ENCODE measurements at places on chromosomes 2 and 18.

GRCh38 chr2:38723173-38723572, 28.0 kb downstream of the SRSF7 start:
- DNase-seq: no peak

- DNase-seq: no peak
Observed at GRCh38 chr18:62977512-62977911, 262.2 kb downstream of the PHLPP1 start.

GRCh38 chr2:170162271-170162632, 15.7 kb upstream of the MYO3B start:
- DNase-seq: no peak

DNA sequence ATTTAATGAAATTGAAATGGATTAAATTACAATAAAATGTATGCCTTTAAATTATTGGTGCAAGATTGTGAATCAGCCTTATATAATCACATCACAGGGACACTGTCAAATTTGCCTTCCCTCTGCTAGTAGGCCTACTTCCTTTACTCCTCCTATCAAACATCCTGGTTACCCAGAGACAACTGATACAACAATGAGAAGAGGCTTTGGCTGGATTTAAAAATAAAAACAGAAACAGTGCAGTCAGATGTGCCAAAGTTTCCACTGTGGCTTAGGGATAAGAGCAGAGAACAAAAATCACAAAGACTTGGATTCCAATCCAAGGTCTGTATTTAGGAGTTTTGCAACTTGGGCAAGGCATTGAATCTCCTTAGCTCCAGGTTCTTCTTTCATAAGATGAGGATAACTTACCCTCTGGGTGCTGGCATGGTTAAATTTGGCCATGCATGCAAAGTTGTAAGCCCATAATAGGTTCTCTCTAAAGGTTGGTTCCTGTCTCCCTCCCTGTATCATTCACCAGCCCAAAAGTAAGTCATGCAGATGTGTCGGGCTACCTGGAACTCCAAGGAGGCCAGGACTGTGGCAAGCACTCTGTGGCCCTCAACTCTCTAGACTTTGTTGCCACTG, 99.3 kb upstream of the LRATD1 start:
- no peak for DNase-seq

GRCh38 chr18:6566338-6566911, 151.7 kb upstream of the L3MBTL4 start:
- no peak for DNase-seq

DNA sequence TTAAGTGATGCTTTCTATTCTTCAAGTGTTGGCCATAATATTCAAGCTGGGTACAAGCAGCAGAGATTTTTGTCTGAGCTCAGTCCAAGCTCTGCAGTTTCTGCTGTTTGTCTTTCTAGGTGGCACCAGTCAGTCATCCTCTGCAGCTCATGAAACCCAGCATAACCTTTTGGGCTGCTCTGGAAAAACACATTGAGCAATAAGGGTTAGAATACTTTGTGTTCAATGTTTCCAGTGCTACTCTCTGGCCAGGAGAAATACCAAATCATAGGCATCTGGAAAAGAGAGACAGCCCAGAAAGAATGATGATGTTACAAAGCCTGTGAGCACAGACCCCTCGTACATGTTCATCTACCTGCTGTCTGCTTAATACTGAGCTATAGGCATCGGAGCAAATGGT, 19.5 kb upstream of the WIPF1 start:
- no peak for DNase-seq

DNA sequence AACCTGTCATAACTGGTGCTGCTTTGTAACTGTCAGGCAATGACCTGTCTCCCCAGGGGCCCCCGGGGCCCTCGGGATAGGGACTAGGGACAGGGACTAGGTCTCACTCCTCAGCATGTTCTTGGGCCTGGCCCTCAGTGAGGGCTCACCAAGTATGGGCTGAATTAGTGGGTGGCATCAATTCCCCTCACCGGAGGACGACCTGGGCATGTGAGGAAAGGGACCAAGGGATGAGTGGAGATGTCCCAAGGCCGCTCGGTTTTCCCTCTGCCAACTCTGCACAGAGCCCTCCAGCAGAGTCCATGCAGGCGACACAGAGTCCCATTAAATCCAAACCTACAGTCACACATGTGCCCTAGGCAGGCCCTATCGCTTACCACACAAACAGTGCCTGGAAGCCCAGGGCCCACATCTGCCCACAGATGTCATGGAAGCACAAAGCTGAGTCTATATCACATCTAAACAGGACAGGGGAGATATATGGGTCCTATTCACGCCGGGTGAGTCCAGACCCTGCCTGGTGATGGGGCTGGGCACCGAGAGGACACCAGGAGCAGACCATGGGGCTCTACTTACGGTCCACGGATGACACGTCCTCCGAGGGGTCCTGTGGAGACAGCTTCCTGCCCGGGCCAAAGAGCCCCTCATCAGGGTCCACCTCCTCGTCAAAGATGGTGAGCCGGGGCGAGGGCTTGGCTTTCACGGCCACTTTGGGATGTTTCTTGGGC, 26.6 kb downstream of the HS1BP3 start:
- DNase-seq: no peak

DNA sequence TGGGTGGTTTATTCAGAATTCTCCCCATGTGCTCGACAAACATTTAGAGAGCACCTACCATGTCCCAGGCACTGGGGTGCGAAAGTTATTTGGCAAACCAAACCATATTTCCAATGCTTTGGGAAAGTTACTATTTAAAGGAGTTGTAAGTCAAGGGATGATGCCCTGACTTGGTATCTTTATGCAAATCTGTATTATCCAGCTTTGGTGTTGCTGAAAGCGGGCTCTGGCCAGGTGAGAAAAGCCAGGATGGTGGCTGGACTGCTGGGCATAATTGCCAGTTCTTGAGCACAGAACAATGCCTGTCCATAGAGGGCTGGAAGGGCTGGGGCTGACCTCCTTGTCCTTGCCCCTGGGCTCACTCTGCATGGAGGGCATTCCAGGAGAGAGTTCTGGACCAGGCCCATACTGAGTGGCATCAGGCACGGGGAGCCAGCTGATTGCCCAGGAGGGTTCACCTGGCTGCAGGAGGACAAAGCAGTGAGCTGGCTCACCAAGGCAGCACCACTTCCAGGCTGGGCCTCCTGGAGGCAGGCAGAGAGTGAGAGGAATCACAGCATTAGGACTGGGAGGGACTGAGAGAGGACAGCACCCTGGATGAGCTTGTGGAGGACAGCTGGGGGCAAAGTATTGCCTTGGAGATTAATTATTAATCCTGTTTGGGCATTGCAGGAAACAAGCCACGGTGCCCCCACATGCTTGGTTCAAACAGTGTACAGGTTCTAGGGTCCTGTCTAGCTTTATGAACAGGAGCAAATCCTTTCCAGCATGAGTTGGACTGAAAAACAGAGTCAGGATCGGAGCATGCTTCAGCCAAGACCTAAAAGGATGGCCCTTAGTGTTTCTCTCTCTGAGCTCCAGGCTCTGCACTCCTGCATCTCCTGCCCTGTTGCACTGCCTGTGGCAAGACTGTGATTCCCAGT, 7.1 kb downstream of the KHK start:
- DNase-seq: no peak

DNA sequence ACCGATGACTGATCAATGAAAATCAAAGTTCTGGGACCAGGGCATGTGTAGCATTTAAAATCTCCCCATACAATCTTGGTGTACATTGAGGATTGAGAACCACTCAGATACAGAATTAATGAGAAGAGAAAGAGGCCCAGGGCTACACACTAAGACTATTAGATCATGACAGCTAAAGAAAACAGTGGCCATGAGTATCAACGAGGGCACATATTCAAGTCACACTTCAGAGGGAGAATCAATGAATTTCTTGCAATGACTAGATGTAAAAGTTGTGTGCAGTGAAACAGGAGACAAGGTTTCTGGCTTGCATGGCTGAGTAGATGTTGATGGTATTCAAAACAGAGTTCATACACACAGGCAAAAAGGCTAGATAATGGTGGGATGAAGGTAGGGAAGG, 29.1 kb downstream of the METTL8 start:
- no peak for DNase-seq

- DNase-seq: no peak
Observed at GRCh38 chr2:224038049-224038829, 847 bp downstream of the SERPINE2 start.

GRCh38 chr2:129754421-129754820, 225.0 kb upstream of the RAB6C start:
- no peak for DNase-seq

Data from retinal pigment epithelial cell (primary cell).